ENCODE measurements at places on chromosomes 2 and 18. TPM values are rescaled to one million over a fixed set of nuclear protein-coding genes. Genes with fewer than 3 reads are reported as not detected.

DNA sequence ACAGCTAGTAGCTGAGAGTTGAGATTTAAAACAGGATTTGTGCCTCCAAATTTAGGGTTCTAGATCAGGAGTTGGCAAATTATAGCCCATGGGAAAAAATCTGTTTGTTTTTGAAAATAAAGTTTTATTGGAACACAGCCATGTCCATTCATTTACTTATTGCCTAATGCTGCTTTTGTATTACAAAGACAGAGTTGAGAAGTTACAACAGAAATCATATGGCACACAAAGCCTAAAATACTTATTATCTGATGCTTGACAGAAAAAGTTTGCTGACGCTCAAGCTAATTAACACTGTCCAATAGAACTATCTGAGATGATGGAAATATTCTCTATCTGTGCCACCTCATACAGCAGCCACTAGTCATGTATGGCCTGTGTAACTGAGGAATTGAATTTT is 229.1 kb upstream of the RASGRP3 start:
- no peak for DNase-seq

DNA sequence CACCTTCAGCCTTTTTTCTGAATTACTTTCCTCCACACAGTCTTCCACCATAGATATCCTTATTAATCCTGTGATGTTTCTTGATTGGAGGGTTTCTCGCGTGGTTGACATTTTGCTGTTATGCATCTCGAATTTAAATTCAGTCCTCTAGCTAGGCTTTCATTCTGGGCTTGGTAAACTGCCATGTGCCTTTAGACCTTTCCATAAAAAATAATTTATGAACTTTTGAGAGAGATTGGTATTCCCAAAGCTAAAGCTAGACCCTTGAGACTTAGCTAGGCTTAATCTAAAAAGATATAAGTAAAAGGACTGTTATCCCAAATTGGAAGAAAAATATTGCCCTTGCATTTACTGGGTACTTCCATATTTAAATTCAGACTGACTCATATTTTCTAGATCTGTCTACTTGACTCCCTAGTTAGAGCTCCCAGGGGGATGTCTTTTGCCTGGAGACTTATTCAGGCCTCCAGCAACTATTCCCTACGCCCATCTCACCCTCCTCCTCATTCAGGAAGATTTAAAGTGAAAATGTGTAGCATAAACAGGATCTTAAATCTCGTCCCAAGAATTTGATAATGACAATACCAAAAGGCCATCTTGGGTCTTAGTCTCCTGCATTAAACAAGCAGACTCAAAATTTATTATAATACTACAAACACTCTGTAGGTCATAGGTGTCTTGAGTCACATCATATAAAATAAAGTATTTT is 60.3 kb downstream of the KIAA2012 start:
- DNase-seq: no peak

Gene GKN2
- not detected for total RNA-seq

GRCh38 chr2:237782181-237782580 is 16.4 kb upstream of the RBM44 start:
- DNase-seq: no peak

Data from colonic mucosa (tissue), 4 donors.